ENCODE measurements at places on chromosomes 2 and 18.

GRCh38 chr18:46319783-46320182 lies 215.6 kb downstream of the HAUS1 start:
- DNase-seq, result no peak

DNA sequence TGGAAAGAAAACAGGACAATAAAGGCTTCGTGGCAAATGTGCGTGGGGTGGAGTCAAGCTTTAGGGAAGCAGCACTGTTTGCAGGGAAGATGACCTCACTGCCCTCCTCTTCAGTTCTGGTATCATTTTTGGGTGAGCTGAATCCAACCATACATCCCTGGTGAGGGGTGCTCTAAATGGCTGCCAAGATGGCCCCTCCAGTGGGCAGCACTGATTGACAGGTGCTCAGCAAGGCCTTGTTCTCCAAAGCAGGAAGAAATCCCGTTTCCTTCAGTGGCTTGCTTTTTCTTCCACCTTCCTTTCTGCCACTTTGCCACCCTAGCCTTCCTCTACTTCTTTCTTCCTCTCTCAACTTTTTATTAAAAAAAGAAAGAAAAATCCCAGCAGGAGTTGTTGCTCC lies 132.8 kb upstream of the SP5 start:
- no peak for DNase-seq

- no peak for DNase-seq
These were observed 21.2 kb downstream of the TRIB2 start for GRCh38 chr2:12737738-12738485.

GRCh38 chr2:119662297-119662696 lies 16.7 kb upstream of the TMEM177 start:
- no peak for DNase-seq

DNA sequence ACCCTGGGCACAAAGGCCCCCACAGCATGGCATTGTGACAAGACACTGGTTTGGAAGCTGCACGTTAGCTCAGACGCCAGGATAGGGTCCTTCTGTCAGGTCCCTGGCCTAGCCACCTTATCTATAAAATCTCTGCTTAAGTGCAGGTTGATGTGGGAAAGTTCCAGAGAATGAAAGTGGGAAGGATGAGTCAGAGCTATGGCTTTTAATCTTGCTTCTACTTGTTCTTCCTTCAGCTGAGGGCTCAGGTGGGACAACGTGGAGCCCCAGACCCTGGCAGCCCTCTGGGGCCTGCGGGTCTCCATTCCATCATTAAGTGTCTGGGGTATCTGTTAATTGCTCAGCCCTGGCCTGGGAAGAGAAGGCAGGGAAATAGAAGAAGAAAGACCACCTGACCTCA lies 64.5 kb downstream of the CELF4 start:
- DNase-seq, result no peak

Measured in NCI-H1436 treated with DMSO at 0.1 percent for 48 hours (cell line).